ENCODE measurements at places on chromosomes 16 and 17. TPM values are rescaled to one million over a fixed set of nuclear protein-coding genes. Genes with fewer than 3 reads are reported as not detected.

- H3K36me3 ChIP-seq, result no peaks in the 10 kb centered on the region
- no peaks in the 10 kb centered on the region for H3K4me1 ChIP-seq
- no peak for DNase-seq
- H3K27ac ChIP-seq, result no peak overlapping the region
- no peaks in the 10 kb centered on the region for H3K27me3 ChIP-seq
Measured at GRCh38 chr17:71342737-71343136, 778.1 kb upstream of the SOX9 start.

DNA sequence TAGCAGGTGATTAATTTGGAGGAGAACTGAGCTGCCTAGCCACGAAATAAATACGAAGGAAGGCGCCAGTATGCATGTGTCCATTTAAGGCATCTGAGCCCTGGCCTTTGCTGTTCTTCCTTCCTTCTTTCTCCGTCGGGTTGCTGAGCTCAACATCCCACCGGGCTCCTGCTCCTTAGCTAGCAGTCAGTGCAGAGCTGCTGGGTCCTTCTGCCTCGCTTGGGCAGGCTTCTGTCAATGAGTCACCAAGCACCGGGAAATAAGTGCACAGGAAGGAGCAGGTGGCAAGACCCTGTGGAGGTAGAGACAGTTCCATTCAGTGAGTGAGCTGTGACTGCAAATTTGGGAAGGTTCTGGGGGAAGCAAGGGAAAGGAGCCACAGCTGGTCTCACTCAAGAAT is 120.7 kb downstream of the CCDC182 start:
- H3K27ac ChIP-seq, result no peak overlapping the region
- no peaks in the 10 kb centered on the region for H3K27me3 ChIP-seq
- H3K4me3 ChIP-seq, result no peak overlapping the region
- DNase-seq, result no peak
- peaks cover 13% of the 10 kb centered on the region for H3K4me1 ChIP-seq

- no peaks in the 10 kb centered on the region for H3K4me1 ChIP-seq
- no peak overlapping the region for H3K27ac ChIP-seq
- H3K36me3 ChIP-seq, result no peaks in the 10 kb centered on the region
- H3K4me3 ChIP-seq, result no peak overlapping the region
- H3K27me3 ChIP-seq, result peaks cover 2% of the 10 kb centered on the region
- no peak for DNase-seq
Measured at GRCh38 chr16:81767987-81768592, 11.0 kb upstream of the PLCG2 start.

DNA sequence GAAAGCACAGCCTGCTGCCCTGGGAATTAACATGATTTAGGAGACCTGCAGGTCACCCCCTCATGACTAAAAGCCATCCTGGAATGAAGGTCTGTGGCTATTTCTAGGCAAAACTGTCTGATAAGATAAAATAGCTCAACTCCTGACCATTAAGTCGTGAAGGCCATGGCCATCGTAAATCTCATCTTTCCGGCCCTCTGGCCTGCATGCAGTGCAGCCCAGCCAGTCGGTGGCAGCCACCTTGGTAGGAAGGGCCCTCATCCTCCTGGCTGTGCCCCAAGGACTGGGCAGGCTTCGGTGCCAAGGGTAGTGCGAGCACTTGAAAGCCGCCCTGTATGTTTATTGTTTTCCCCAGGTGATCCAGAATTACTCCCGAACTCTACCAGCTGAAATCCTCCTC is 18.2 kb upstream of the MEOX1 start:
- H3K27ac ChIP-seq, result no peak overlapping the region
- no peaks in the 10 kb centered on the region for H3K36me3 ChIP-seq
- peaks cover 4% of the 10 kb centered on the region for H3K27me3 ChIP-seq
- no peak overlapping the region for H3K4me3 ChIP-seq
- DNase-seq, result no peak
- peaks cover 5% of the 10 kb centered on the region for H3K4me1 ChIP-seq

- no peak overlapping the region for H3K27ac ChIP-seq
- no peak overlapping the region for H3K4me3 ChIP-seq
Measured at GRCh38 chr17:1197379-1197778, 17.6 kb upstream of the ABR start.

DNA sequence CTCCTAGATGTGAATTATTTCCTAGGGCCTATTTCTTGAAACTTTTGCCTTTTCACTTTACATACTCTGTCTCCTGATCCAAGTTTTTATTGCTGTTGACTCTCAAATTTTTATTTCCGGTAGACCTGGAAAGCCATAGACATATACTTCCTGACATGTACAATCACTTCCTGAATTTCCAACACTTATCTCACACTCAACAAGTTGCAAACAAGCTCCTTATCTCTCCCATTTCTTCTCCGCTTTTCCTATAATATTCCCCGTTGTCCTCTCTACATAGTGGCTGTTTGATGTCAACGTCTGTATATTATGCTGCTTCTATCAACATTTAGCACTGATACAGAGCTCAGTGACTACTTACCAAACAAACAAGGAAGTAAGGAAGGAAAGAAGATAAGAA is 59.3 kb downstream of the IKZF3 start:
- H3K27me3 ChIP-seq, result no peaks in the 10 kb centered on the region
- peaks cover 54% of the 10 kb centered on the region for H3K4me1 ChIP-seq
- no peak overlapping the region for H3K4me3 ChIP-seq
- H3K36me3 ChIP-seq, result peaks cover 19% of the 10 kb centered on the region
- peak overlapping the region; percentile 0 for H3K27ac ChIP-seq
- no peak for DNase-seq

DNA sequence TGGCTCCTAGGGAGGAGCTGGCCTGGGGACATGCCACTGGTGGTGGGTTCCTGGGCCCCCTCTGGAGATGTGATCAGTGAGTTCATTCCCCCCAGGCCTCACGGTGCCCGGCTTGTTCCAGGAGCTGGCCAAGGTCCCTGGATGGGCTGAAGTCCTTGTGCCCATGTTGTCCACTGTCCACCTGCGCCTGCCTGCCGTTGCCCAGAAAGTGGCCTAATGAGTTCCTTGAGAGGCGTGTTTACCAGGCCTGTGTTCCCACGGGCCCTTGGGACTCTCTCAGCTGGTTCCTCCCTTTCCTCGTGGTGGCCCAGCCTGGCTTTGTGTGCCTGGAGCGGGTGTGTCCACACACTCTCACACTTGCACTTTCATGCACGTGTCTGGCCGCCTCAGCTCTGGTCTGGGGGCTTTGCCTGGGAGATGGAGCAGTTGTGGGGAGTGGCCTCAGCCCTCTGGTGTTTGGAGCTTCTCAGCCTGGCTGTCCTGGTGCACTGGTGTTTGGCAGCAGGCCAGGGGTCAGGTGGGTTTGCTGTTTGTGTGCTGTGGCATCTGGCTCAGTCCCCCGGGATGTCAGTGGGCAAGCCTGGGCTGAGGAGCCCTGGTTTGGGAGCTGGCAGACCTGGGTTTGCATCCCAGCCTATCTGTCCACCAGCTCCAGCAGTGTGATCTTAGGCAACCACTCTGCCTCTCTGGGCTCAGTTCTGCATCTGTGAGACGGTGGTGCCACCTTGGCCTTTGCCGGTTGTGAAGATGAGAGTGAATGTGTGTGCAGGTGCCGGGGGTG is 18.0 kb downstream of the ADCY7 start:
- peak; percentile 25 for DNase-seq
- H3K4me1 ChIP-seq, result peaks cover 72% of the 10 kb centered on the region
- peak overlapping the region; percentile 52 for H3K27ac ChIP-seq
- H3K27me3 ChIP-seq, result no peaks in the 10 kb centered on the region
- H3K36me3 ChIP-seq, result peaks cover 33% of the 10 kb centered on the region
- no peak overlapping the region for H3K4me3 ChIP-seq

GRCh38 chr17:42422958-42423712 is at the start of gene CAVIN1:
TSS of gene CAVIN1 (minus strand) at chr17:42423256. CDS start at chr17:42423097, 159 bp downstream.
- H3K36me3 ChIP-seq, result no peaks in the 10 kb centered on the region
- DNase-seq, result peak; percentile 54
- peak within 1 kb of the TSS; percentile 75 for H3K4me3 ChIP-seq
- H3K27ac ChIP-seq, result peak within 1 kb of the TSS; percentile 48
- H3K27me3 ChIP-seq, result peaks cover 26% of the 10 kb centered on the region
- peaks cover 19% of the 10 kb centered on the region for H3K4me1 ChIP-seq

DNA sequence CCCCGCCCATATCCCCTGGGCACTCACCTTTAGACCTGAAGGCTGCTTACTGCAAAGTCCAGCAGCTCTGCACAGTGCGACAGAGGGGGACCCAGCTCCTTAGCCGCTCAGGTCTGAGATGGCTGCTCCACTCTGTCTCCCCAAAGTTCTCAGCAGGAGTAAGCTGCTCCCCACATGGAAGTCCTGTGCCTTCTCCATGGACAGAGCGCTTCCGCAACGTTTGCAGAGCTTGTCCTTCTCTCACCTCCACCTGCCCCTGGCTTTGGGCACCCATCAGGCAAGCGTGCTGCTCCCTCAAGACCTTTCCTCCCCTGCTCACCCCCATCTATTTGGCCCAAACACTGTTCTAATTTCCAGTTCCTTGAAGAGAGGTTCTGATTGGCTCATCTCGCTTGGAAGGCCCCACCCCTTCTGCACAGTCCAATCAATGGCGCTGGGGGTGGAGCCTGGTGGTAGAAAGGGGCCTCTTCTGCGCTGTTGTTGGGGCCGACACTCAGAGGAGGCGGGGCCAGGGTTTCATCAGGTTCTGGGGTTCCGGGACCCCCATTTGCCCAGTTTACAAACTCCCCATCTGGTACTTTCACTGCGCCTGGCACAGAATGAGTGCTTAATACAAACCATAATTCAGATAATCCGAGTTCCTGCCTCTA is 137.2 kb downstream of the CYLD start:
- no peaks in the 10 kb centered on the region for H3K36me3 ChIP-seq
- DNase-seq, result no peak
- no peak overlapping the region for H3K4me3 ChIP-seq
- H3K4me1 ChIP-seq, result no peaks in the 10 kb centered on the region
- H3K27ac ChIP-seq, result no peak overlapping the region

DNA sequence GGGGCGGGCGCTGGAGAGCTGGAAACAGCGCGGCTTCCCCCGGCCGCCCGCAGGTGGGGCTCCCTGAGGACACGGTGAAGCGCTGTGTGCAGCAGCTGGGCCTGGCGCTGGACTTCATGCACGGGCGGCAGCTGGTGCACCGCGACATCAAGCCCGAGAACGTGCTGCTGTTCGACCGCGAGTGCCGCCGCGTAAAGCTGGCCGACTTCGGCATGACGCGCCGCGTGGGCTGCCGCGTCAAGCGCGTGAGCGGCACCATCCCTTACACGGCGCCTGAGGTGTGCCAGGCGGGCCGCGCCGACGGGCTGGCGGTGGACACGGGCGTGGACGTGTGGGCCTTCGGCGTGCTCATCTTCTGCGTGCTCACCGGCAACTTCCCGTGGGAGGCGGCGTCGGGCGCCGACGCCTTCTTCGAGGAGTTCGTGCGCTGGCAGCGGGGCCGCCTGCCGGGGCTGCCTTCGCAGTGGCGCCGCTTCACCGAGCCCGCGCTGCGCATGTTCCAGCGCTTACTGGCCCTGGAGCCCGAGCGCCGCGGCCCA is 27.8 kb downstream of the SBK1 start:
- no peaks in the 10 kb centered on the region for H3K27me3 ChIP-seq
- DNase-seq, result no peak
- H3K4me1 ChIP-seq, result peaks cover 11% of the 10 kb centered on the region
- no peak overlapping the region for H3K4me3 ChIP-seq
- H3K27ac ChIP-seq, result no peak overlapping the region

- H3K36me3 ChIP-seq, result no peaks in the 10 kb centered on the region
- peaks cover 4% of the 10 kb centered on the region for H3K4me1 ChIP-seq
- no peak for DNase-seq
- H3K27me3 ChIP-seq, result peaks cover 38% of the 10 kb centered on the region
Measured at GRCh38 chr16:21224800-21225199, 8.7 kb upstream of the ANKS4B start.

- DNase-seq, result peak; percentile 49
- H3K27me3 ChIP-seq, result no peaks in the 10 kb centered on the region
- H3K27ac ChIP-seq, result peak overlapping the region; percentile 96
- peaks cover 42% of the 10 kb centered on the region for H3K4me1 ChIP-seq
- H3K4me3 ChIP-seq, result peak overlapping the region; percentile 88
Measured at GRCh38 chr16:11743308-11744074, 834 bp upstream of the TXNDC11 start.

DNA sequence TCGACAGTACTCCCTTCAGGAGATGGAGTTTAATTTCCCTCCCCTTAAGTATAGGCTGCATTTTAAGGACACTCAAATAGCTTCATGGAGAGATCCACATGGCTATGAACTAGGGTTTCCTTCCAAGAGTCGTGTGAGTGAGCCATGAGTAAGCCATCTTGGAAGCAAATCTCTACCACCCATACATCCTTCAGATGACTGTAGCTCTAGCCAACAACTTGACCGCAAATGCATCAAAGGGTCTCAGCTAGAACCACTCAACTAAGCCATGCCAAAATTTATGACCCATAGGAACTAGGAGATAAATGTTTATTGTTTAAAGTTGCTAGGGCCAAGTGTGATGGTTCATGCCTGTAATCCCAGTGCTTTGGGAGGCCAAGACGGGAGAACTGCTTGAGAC is 43.4 kb downstream of the METTL16 start:
- H3K4me3 ChIP-seq, result no peak overlapping the region
- H3K4me1 ChIP-seq, result no peaks in the 10 kb centered on the region
- peaks cover 31% of the 10 kb centered on the region for H3K36me3 ChIP-seq
- no peak overlapping the region for H3K27ac ChIP-seq

DNA sequence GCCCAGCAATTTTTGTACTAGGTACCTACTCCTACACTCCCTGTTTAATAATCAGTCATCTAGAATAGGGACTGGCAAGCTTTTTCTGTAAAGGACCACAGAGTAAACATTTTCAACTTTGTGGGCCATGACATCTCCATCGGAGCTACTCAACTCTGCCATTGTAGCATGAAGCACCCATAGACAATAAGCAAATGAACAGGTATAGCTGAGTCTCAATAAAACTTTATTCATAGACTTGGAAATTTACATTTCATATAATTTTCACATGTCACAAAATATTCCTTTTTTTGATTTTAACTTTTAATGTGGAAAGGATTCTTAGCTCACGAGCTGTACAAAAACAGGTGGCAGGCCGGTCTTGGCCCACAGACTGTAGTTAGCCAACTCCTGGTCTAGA is 345.8 kb downstream of the SOX9 start:
- H3K27me3 ChIP-seq, result peaks cover 2% of the 10 kb centered on the region
- H3K36me3 ChIP-seq, result no peaks in the 10 kb centered on the region
- H3K4me3 ChIP-seq, result no peak overlapping the region
- no peak for DNase-seq
- no peaks in the 10 kb centered on the region for H3K4me1 ChIP-seq

DNA sequence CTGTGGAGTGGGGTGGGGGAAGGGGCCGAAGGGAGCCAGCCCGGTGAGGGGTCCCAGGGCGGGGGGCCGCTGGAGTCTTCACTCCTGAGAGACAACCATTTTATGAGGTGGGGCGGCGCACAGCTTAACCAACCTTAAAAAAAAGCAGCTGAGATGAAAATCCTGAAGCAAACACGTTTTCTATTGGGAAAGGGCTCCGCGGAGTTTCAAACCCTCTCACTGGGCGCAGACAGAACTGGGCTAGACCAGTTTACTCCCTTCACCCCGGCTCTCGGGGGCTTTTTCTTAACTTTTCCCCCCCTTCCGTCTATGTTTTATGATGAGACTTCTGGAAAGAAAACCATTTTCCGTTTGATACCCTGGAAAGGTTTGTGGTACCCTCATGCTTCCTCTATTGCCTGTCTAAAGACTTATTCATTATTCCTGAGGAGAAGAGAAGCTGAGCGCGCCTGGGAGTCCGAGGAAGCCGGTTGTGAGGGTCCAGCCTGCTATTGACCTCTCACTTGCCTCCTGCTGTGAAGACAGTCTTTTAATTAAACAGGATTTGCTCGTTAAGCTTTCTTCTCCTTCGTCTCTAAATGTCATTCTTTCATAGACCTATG is 482 bp upstream of the SSH2 start:
- H3K4me3 ChIP-seq, result no peak overlapping the region
- H3K27ac ChIP-seq, result no peak overlapping the region
- H3K36me3 ChIP-seq, result peaks cover 2% of the 10 kb centered on the region

GRCh38 chr17:33285413-33285812 is 7.7 kb downstream of the ASIC2 start:
- no peak for DNase-seq
- H3K36me3 ChIP-seq, result no peaks in the 10 kb centered on the region
- peaks cover 30% of the 10 kb centered on the region for H3K27me3 ChIP-seq

CARD14 gene
- not detected for total RNA-seq

PRAC1 gene
- total RNA-seq, result not detected

SCIMP gene
- not detected for total RNA-seq

All from activated CD4-positive, alpha-beta T cell treated with anti-CD3 and anti-CD28 coated beads for 36 hours (primary cell).